ENCODE measurements at places on chromosomes 5 and 9.

- no peak for DNase-seq
These were observed 425.1 kb downstream of the ARHGEF28 start for GRCh38 chr5:74051076-74051475.

DNA sequence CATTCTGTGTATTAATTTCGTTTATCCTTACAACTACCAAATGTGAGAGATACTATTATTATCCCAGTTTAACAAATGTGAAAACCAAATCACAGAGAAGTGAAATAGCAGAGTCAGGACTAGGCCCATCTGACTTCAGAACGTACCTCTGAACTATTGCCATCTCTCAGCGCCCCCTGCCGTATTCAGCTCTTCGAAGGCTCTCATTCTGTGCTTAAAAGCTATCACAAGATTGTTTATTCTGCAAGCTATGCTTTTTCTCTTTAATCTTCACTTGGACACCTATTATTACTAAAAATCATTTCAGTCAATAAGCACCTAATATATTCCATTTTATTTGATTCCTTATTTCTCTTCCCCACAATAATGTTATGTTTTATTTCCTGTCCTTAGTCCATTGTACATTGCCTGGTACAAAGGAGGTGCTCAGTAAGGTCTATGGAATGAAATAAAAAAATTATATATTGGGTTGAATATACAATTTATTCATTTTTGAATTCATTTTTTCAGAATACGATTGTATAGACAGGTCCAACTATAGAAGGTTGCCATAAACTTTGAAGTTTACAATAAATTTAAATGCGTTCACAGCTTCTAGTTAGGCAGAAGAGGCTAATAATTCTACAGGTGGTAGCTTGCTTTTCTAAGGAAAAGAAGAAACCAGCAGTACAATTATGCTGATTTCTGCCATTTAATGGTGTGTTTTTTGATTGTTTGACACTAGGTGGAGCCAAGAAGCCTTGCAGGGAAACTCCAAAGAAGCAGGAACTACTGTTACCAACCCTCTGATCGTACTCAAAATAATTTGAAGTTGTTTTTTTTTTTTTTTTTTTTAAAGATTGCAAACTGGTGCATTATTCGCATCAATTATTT lies 202.2 kb upstream of the DMRTA1 start:
- DNase-seq: no peak

DNA sequence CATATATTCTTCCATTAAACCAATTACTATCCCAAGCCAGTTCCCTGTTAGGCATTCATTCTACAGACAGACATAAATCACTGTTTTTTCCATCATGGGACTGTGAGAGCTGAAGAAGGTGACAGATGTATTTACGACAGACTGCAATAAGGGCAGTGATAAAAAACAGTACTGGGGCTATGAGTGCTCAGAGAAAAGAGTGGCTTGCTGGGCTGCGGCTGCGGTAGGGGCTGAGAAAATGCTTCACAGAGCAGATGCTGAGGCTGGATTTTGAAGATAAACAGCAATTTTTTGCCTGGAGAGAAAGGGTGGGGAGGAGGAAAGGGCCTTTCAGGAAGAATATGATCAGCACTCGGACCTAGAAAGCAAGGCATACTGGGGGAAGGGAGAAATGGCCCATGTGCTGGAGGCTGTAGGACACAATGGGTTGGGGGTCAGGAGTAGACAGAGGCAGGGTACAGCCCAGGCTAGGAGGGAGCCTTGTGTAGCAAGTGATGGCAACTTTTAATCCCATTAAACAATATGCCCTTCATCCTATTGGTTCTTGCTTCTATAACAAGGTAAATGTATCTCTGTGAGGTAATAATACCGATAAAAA lies 279.3 kb downstream of the ASTN2 start:
- DNase-seq: no peak

GRCh38 chr9:32431940-32432555 lies 47.6 kb downstream of the ACO1 start:
- no peak for DNase-seq

- no peak for DNase-seq
These were observed 362.8 kb downstream of the SEMA5A start for GRCh38 chr5:9182899-9183695.

GRCh38 chr9:112819635-112820496 lies 69.3 kb downstream of the SNX30 start:
- no peak for DNase-seq

DNA sequence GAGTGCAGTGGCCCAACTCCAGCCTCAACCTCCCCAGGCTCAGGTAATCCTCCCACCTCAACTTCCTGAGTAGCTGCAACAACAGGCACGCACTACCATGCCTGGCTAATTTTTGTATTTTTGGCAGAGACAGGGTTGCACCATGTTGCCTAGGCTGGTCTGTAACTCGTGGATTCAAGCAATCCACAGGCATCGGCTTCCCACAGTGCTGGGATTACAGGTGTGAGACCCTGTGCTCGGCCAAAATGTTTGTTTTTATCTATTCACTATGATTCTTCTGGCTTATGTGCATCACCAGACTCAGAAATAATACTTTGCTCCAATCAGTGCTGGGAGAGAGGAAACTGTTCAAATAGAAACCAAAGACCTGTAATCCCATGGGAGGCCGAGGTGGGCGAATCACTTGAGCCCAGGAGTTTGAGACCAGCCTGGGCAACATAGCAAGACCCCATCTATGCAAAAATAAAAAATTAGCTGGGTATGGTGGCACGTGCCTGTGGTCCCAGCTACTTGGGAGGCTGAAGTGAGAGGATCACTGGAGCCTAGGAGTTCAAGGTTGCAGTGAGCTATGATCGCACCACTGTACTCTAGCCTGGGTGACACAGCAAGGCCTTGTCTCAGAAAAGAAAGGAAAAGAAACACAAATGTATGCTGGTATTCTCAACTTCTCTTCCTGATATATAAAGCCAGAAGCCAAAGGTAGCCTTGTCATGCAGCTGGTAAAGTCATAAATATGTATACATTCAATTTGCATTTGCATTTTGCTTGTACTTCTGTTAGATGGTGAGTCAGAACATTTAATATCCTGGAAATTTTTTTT lies 4.5 kb downstream of the PIP5K1B start:
- DNase-seq: no peak

DNA sequence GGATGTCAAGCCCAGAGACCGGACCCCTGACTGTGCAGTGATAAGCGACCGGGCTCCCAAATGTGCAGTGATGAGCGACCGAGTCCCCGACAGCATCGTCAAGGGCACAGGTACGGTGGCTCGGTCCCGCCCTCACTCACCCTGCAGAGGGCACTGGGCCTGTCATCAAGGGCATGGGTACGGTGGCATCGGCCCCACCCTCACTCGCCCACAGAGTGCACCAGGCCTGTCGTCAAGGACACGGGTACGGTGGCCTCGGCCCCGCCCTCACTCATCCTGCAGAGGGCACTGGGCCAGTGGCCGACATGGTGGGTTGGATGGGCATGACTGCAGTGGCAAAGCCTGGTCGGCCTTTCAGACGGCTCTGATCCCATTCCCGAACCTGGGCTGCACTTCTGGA lies 9.7 kb upstream of the LRRC14B start:
- DNase-seq: no peak

DNA sequence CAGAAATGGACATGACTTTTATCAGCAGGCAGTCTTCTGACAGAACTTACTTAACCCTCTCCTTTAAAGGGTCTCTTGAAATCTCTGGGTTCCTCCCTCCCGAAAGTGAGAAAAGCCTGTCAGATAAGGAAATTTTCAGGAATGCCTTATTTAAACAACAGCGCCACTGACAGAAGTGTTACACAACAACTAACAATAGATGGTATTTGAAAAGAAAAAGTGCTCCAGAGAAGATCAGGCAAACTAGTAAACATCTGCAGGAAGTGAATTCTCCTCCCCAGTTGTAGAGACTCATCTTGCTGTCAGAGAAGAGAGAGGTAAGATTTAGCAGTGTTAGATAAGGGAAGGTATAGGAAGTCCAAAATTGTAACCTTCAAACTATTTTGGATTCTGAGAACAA lies 107.2 kb upstream of the NFIL3 start:
- DNase-seq: no peak

DNA sequence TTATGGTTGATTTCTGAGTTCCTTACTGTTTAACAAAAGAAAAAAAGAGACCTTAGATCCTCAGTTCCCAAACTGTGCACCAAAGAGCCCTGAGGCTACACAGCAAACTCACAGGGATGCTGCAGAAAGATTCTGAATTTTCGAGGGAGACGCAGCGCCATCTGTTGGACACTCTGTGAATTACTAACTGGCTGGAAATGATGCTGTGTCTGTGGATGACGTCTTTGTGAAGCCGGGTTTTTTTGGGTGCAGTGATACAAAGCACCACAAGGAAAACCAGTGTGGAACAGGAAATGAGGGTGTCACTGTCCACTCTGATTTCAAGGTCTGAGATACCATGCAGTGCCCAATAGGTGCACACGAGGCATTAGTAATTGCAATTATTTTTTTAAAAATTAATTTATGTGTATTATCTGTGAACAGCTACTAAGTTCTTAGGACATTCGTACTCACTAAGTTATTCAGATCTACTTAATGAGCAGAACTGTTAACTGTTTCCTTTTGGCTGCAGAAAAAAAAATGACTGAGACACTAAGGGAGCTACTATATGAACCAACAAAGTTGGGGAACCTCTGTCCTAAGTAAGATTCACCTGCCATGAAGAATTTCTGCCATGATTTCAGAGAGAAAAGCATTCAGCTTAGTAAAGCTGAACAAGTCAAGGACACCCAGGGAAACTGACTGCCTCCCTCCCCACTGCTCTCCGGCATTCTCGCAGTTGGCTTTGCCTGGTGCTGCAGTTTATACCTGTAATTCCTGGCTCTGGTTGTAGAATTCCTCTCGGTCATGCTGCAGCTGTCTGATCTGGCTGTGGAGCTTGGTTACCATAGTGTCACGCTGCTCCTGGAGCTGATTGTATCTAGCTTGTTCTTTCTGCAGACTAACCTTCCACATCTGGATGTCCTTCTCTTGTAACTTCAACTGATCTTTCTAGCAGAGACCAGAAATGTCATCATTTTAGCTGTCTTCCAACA lies 23.4 kb downstream of the SPACA9 start:
- DNase-seq: no peak

GRCh38 chr9:75121914-75122558 lies 33.7 kb downstream of the OSTF1 start:
- DNase-seq: no peak

DNA sequence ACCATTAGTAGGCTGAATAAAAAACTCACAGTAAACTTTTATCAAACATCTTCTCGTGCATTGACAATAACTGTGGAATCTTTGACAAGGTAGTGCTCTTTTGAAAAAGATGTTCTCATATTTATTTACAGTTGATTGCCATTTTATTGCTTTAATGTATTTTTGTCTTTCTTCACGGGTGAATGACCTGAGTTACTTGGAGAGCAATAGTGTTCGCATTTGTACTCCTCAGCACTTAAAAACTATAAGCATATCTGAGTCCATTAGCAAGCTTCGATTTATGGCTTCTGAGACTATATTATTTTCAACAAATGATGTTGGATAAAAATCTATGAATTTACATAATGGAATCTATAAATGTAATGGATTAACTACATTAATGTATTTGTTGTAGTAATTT lies 1012.3 kb downstream of the CDH9 start:
- no peak for DNase-seq

DNA sequence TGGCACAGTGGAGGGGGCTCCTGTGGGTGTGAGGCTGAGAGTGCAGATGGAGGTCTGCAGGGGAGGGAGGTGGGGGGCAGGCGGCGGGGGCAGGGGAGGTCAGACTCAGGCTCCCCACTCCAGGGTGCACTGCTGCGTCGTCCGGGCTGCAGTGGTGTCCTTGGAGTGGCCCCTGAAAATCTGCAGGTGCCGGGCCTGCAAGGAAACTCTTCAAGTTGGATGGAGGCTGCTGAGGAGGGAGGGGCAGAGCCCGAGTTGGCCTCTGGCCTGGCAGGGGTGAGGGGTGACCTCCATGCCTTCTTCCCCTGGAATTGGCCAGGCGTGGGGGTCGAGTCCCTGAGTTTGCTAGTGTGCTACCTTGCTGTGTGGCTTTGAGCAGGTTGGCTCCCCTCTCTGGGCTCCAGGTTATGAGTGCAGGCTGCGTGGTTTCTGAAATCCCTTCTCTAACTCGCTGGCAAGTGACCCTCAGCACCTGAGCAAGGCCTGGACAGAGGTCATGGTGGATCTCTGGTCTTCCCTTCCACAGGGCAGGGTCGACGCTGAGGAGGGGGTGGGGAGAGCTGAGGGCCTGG lies 888 bp downstream of the ADAMTSL2 start:
- no peak for DNase-seq

GRCh38 chr5:180799194-180799593 lies 3.4 kb downstream of the MGAT1 start:
- DNase-seq: no peak

GRCh38 chr9:88266416-88266815 lies 121.8 kb upstream of the SPIN1 start:
- no peak for DNase-seq

GRCh38 chr9:30575691-30576090 lies 1808.8 kb upstream of the ACO1 start:
- no peak for DNase-seq

- no peak for DNase-seq
These were observed 47.2 kb downstream of the MARCHF3 start for GRCh38 chr5:126982926-126983873.

DNA sequence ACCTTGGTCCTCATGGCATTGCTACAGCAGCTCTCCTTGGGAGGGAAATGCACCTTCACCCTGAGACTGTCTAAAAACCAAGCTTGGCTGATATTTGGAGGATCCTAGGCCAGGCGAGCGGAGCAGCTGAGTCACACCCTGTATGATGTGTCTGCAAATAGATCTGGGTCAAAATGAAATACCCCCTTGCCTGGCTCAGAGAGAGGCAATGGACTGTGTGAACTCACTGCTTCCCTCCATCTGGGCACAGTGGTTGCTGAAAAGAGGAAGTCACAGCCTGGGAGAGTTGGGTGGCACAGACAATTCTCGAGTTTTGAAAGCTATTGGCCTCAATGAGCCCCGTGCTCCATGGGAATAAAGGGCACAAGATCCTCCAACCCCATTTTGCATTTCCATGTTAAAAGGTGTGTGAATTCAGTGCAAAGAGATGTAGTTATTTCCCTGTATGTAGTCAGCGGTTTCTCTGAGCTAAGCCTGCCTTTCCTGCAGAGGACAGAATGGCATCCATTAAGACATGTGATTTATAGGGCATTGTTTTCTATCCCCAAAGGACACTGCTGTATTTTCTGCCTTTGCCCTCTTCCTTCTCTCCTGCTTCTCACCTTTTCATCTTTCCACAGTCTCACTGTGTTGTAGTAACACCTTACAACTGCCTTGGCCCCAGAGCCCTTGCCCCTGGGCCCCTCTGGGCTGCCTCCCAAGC lies 177.2 kb downstream of the GADD45G start:
- DNase-seq: no peak

DNA sequence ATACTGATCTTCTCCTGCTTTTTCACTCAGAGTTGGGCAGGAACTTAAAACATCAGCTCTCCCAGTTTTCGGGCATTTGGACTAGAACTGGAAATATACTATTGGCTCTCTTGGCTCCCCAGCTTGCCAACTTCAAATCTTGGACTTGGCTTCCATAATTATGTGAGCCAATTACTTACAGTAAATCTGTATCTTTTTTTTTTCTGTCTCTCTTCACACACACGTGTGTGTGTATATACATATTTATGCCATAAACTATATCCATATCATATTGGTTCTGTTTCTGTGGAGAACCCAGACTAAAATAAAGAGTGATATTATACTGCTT lies 379.6 kb upstream of the PRR16 start:
- DNase-seq: no peak
